ENCODE measurements at places on chromosomes 5 and 9. TPM values are rescaled to one million over a fixed set of nuclear protein-coding genes. Genes with fewer than 3 reads are reported as not detected.

OR13C8 gene
- total RNA-seq = not detected

CMYA5 gene
- total RNA-seq = 3.5 TPM

TNFSF8 gene
- total RNA-seq = 3.0 TPM

MINAR2 gene
- not detected for total RNA-seq

TMEFF1 gene
- total RNA-seq = 0.37 TPM

GPRIN1 gene
- total RNA-seq = 1.1 TPM

ATOX1 gene
- 62.8 TPM for total RNA-seq

SNCAIP gene
- total RNA-seq = 3.8 TPM

SPATA9 gene
- total RNA-seq = 0.51 TPM

RANBP17 gene
- 21.7 TPM for total RNA-seq

ABO gene
- total RNA-seq = 2.1 TPM

IFNB1 gene
- total RNA-seq = not detected

HAVCR2 gene
- total RNA-seq = 8.4 TPM

GABRB2 gene
- total RNA-seq = 0.86 TPM

ACTL7A gene
- not detected for total RNA-seq

ADGRD2 gene
- total RNA-seq = not detected

ATP10B gene
- not detected for total RNA-seq

MAP1B gene
- total RNA-seq = 437 TPM

KIF20A gene
- 1.1 TPM for total RNA-seq

PKD2L2 gene
- total RNA-seq = 0.29 TPM

BTNL3 gene
- total RNA-seq = not detected

PAIP1 gene
- 81.6 TPM for total RNA-seq

TYRP1 gene
- total RNA-seq = 0.67 TPM

TRIM36 gene
- total RNA-seq = 0.57 TPM

DOCK8 gene
- 20.6 TPM for total RNA-seq

OMD gene
- total RNA-seq = 47.0 TPM

HEMGN gene
- 0.33 TPM for total RNA-seq

GDNF gene
- 0.28 TPM for total RNA-seq

DRD1 gene
- 0.29 TPM for total RNA-seq

IQGAP2 gene
- total RNA-seq = 15.0 TPM

PTGDS gene
- total RNA-seq = 547 TPM

MARCOL gene
- total RNA-seq = not detected

UAP1L1 gene
- total RNA-seq = 15.2 TPM

LEAP2 gene
- total RNA-seq = 0.48 TPM

TJP2 gene
- total RNA-seq = 83.5 TPM

FOXD4L5 gene
- total RNA-seq = not detected

THBS4 gene
- total RNA-seq = 80.2 TPM

ACTBL2 gene
- not detected for total RNA-seq

MLANA gene
- not detected for total RNA-seq

CDH9 gene
- not detected for total RNA-seq

SPATA31C1 gene
- total RNA-seq = not detected

ADAMTS12 gene
- total RNA-seq = 5.9 TPM

F2RL2 gene
- 0.10 TPM for total RNA-seq

GOLPH3 gene
- 74.4 TPM for total RNA-seq

IL9 gene
- not detected for total RNA-seq

IFNA5 gene
- total RNA-seq = not detected

SLC34A1 gene
- total RNA-seq = not detected

GFPT2 gene
- total RNA-seq = 83.3 TPM

FAM81B gene
- not detected for total RNA-seq

SLC6A19 gene
- not detected for total RNA-seq

CYSRT1 gene
- not detected for total RNA-seq

ENC1 gene
- total RNA-seq = 12.4 TPM

SLCO6A1 gene
- total RNA-seq = not detected

CDC20B gene
- not detected for total RNA-seq

CYSTM1 gene
- total RNA-seq = 46.6 TPM

All from posterior vena cava (tissue), 2 donors.